ENCODE measurements at places on chromosomes 11 and 22. TPM values are rescaled to one million over a fixed set of nuclear protein-coding genes. Genes with fewer than 3 reads are reported as not detected.

GRCh38 chr11:118476676-118477075 is 40.4 kb downstream of the KMT2A start:
- no peak for ATAC-seq

DNA sequence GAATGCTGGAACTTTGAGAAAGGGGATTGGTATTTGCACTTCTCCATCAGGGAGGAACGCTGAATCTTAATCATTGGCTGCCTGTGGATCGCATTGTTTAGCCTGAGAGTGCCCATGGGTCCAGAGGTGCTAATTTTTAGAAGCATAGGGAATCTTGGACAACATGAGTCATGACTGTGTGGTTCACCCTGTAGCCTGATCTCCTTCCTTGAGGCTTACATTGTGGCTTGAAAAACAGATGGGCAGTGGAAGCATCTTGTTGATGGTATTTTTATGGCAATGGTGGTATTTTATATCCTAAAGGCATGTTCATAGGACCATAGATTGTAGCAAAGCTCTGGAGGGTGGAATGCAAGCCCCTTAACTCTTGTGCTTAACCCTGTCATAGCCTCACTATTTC is 99.2 kb upstream of the DBX1 start:
- no peak for ATAC-seq

The DDIAS gene
- total RNA-seq: 8.9 TPM

- peak; percentile 37 for ATAC-seq
These were observed 373.6 kb upstream of the DDI1 start for GRCh38 chr11:103662880-103663279.

The DGAT2 gene
- 12.4 TPM for total RNA-seq

DNA sequence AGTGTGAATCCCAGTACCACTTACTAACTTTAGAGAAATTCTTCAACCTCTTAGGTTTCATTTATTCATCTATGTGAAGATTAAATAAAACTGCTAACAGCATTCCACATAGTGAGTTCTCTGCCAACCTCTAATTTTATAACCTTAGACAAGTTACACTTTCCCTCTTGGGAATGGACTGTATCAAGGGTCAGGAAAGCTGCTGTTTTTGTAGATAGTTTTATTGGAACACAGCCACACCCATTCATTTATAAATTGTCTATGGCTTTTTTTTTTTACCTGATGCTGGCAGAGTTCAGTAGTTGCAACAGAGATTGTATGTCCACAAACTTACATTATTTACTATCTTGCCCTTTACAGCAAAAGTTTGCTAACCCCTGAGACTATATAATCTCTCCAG is 81.1 kb downstream of the PAK1 start:
- ATAC-seq: no peak

The OTOG gene
- not detected for total RNA-seq

The OR10A2 gene
- not detected for total RNA-seq

DNA sequence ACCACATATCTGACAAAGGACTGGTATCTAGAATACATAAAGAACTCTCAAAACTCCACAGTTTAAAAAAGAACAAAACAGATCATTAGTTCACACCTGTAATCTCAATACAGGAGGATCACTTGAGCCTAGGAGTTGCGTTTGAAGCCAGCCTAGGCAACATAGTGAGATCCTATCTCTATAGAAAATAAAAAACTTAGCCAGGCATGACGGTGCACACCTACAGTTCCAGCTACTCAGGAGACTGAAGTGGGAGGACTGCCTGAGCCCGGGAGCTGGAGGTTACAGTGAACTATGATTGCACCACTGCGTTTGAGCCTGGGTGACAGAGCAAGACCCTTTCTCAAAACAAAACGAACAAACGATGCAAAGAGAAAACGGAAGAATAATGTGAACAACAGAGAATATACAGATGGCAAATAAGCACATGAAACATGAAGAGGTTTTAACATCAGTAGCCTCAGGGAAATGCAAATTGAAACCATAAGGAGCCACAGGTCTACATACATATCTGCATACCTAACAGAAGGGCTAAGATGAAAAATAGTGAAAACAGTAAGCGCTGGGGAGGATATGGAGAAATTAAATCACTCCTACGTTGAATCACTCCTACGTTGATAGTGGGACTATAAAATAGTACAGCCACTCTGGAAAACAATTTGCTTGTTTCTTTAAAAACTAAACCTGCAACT is 70.7 kb downstream of the DGCR2 start:
- no peak for ATAC-seq

The MS4A12 gene
- total RNA-seq: not detected

The MAP6 gene
- 0.32 TPM for total RNA-seq

The OR51B2 gene
- not detected for total RNA-seq

Data from esophagus mucosa (tissue), 1 donor.